Stimulated activated CD8-positive, alpha-beta memory T cell treated with anti-CD3 and anti-CD28 coated beads, Interleukin-2, amount 100 ng/mL, for 1 hour (primary cell): ENCODE measurements at places on chromosomes 5 and 9.

GRCh38 chr5:35185518-35185917 lies 44.8 kb downstream of the PRLR start:
- DNase-seq, result no peak

DNA sequence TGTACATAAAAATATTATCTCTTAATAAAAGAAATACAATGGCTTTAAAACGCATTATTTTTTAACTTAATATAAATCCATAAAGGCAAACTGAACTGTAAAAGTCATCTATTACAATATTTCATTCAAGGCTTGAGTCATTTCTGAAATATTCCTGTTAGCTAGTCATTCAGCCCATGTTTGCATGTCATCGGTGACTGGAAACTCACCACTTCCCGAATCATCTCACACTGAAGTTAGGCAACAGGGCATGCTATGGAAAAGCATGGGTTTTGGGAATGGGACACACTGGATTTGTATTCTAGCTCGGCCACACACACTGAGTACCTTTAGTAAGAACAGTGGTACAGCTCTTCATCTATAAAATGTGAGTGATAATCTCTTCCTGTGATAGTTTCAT lies 691.1 kb upstream of the C9orf72 start:
- no peak for DNase-seq

DNA sequence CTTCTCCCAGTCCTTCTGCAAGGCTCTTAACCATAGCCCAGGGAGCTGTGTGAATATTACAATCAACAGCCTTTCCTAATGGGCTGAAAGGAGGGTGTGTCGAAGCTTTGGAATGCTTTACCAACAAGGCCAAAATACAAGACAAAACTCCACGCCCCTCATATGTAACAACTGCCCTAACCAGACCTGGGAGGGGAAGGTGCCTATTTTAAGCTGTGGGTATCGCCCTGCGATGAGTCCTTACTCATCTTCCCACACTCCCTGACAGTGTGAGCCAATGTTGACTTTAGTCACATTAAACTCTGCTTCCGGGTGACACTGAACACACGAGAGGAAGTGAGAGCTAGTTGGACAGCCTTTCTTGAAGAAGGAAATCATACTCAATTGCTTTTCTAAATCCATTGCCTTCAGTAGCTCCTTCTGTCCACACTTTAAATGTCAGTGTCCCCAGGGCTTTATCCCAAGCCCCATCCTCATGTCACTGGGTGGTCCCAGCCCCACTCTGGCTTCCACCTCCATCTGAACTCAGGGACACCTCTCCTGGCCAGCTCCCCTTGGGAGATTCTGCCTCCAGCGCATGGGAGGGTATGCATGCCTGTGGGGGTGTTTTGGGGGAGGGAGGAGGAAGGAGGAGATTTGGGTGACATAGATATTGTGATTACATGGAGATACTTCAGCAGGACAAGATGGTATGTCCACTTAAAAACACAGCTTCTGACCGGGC lies 6.5 kb upstream of the TBC1D9B start:
- no peak for DNase-seq

GRCh38 chr9:128153060-128153946 lies 4.0 kb downstream of the LCN2 start:
- DNase-seq, result no peak

- DNase-seq, result no peak
Observed at GRCh38 chr9:13524245-13524644, 244.8 kb upstream of the MPDZ start.
